ENCODE measurements at places on chromosomes 13 and 19.

DNA sequence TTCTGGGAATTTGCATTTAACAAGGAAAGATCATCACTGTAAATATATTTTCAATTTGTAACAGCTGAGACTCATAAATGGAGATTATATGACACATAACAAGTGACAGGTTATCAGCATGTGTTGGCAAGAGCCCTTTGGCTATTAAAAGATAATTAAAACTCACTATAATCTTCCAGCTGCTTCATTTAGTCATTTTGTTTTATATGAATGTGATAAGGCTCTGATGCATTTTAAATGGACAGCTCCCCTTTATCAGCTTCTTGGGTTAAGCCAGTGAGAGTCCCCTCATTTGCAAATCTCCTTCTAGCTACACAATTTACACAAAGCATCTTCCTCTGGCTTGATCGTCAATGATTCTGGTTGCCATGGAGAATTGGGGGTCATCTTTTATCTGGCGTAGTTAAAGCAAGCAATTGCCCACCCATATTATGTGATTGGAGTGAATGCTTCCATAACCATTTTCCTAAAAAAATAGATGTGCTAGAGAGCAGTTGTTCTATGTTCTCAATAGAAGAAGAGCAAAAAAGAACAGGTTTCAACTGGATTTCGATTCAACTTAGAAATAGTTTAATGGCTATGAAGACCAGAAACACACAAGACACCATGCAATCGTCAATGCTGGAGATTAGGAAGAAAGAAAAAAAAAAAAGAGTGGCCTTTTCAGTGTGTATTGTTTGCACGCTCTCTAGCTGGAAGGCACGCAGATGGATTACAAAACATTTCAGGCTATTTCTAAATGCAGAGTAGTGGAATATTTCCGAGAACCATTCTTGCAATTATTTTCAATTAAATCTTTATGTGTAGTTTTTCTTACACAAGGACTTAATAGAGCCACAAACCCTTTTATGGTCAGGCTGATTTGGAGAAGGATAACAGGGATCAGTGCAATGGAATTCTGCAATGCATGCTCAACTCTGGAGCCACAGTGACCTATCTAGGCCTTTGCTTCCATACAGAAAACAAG is 27.4 kb downstream of the STARD13 start:
- DNase-seq: no peak

GRCh38 chr13:36718686-36719085 is 44.9 kb downstream of the SERTM1 start:
- no peak for DNase-seq

DNA sequence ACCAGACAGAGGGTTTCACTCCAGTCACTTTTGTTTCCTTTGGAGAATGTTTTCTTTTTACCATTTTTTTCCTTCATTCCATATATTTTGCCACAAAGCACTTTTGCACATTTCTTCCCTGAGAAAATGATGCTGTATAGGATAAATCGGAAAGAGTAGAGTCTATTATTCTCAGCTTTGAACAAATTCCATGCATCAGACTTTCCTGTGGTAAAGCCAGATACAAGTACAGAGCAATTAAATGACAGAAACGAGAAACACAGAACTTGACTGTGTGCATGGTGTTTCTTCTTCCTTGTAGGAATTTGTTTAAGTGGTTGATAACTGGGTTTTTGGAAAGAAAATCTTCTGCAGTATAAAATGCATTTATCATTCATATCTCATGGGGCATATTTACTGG is 107.4 kb upstream of the CSNK1A1L start:
- no peak for DNase-seq

- DNase-seq: no peak
These were observed 12.5 kb downstream of the GADD45B start for GRCh38 chr19:2488405-2488941.

GRCh38 chr19:41740415-41741243 is 14.7 kb upstream of the CEACAM6 start:
- DNase-seq: no peak

DNA sequence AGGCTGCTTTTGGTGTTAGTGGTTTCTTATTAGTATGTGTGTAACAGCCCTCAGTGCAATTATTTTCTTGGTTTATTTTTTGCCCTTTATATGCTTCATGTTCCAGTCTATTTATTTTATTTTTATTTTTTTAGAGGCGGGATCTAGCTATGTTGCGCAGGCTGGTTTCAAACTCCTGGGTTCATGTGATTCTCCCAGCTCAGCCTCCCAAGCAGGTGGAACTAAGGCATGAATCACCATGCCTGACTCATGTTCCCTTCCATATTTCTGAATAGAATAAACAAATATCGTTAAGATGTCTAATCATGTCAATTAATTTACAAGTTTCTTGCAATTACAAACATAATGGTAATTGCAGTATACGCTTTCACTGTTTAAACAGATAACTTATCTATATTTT is 11.7 kb downstream of the SKA3 start:
- DNase-seq: no peak

DNA sequence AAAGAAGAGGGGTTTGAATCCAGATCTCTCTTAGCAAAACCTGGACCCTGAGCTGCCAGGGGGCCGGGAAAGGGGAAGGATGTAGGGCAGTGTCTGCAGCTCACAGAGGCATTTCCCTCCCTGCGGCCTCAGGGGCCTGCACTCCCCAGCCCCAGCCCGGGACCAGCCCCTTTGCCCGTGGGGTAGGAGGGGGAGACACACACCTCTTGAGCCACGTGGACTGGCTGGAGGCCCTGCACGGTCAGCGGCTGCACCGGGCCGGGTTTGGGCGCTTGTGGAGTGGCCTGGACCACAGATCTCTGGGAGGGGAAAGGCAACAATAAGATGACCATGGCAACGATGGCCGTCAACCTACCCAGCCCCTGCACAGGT is 26.9 kb downstream of the RFX1 start:
- no peak for DNase-seq

DNA sequence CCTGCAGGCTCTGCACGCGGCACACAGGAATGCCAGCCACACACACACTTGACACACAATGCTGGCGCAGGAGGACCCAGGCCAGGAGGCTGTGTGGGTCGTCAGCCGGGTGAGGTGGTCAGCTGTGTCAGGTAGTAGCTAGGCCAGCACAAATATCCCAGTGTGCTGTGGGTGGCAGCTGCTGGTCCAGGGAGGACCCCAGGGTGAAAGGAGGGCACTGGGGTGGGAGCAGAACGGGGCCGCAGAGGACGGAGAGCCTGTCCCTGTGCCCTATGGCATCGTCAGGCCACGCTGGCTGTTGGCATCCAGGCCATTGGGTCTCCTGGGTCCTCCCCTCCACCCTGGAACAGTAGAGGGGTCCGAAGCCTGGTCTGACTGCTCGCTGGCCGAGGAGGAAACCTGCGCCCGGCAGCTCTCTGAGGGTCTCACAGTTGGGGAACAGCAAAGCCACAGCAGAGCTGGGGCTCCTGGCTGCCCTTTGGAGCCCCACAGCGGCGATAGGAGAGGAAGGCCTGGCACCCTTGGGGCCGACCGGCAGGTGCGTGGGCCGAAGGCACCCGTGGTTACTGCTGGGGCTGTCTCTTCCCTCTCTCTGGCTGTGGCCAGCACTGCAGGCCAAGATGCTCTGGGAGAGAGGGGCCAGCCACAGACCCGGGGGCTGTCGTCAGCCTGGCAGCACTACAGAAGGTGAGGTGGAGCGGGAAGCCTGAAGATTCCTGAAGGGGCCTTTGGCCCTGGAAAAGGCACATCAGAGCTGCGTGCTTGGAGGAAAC is 27.3 kb downstream of the C13orf46 start:
- no peak for DNase-seq

- no peak for DNase-seq
These were observed 11.8 kb upstream of the EDNRB start for GRCh38 chr13:77930430-77930829.

DNA sequence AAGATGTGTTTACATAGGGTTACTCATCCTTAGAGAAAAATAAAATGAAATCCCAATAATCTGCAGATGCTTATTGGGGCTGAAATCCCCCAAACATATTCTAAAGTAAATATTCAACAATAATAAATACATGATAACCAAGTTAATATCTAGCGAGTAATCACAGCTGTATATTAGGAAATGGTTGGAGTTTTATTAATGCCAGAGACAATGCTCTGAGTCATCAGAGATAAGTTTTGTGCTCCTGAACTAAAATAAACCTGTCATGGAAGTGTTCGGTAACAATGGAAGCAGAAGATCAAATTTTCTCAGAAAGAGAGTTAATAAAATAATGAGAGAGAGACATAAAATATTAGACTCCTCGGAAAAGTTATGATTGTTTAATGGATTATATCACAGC is 31.4 kb downstream of the FLT1 start:
- no peak for DNase-seq

DNA sequence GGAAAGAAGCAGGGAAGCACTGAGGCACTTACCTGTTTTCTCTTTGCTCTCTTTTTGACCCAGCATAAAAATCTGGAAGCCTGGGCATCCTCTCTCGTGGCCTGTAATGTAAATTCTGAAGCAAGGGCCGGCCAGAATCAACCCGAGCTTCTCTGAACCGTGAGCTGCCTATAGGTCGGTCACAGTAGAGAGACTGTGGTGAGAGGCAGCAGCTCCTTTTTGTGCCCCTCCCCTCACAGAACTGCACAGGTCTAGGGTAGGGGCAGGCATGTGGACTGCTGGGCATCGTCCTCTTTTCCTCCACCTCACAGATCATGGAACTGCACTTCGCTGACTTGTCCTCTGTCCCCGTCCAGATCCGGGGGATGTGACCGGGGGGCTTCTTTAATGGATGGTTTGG is 12.5 kb downstream of the FAM124A start:
- no peak for DNase-seq

- DNase-seq: no peak
These were observed 34.9 kb upstream of the RCBTB2 start for GRCh38 chr13:48567515-48568369.

All from GM12865 (cell line).